ENCODE measurements at places on chromosomes 2 and 18.

- no peak for DNase-seq
- H3K36me3 ChIP-seq: peaks cover 18% of the 10 kb centered on the region
- H3K27me3 ChIP-seq: no peaks in the 10 kb centered on the region
- no peak overlapping the region for H3K4me3 ChIP-seq
Observed at GRCh38 chr2:233474308-233475160, 92.0 kb downstream of the USP40 start.

DNA sequence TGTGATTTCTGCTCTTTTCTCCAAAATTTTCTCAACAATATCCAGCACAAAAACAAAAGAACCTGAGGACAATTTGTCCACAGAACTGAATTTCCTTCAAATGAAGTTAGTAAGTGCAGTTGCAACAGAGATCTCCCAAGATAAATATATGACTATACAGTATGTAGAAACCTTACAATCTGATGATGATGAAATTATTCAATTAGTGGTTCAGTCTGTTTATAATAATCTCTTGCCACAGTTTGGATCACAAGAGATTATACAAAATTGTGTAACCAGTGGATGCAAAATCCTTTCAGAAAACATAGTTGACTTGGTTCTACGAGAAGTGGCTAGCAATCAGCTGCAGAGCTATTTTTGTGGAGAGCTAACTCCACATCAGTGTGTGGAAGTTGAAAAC is 68.7 kb downstream of the FSIP2 start:
- H3K36me3 ChIP-seq: no peaks in the 10 kb centered on the region
- H3K27me3 ChIP-seq: no peaks in the 10 kb centered on the region
- H3K4me3 ChIP-seq: no peak overlapping the region

- no peak overlapping the region for H3K4me3 ChIP-seq
- no peaks in the 10 kb centered on the region for H3K27me3 ChIP-seq
- peaks cover 47% of the 10 kb centered on the region for H3K36me3 ChIP-seq
- H3K27ac ChIP-seq: no peak overlapping the region
- DNase-seq: no peak
Observed at GRCh38 chr2:96824079-96824870, 8.2 kb downstream of the CNNM3 start.

DNA sequence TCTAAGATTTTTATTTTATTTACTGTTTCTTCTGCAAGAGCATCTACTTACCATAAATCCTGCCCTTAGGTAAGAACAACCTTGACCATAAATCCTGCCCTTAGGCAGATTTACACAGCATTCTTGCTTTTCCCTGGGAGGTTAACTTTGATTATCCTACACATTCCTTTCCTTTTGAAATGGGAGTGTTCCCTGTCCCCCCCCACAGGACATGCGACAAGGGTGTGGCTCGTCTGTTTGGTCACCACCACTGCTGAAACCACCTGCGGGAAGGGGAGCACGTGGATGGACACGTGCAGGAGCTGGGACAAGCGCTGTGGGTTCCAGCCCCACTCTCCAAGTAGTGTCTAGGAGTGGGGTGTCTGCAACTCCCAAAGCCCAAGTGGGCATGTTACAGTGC is 239.3 kb upstream of the SP5 start:
- H3K27ac ChIP-seq: no peak overlapping the region
- no peak for DNase-seq
- no peaks in the 10 kb centered on the region for H3K36me3 ChIP-seq

DNA sequence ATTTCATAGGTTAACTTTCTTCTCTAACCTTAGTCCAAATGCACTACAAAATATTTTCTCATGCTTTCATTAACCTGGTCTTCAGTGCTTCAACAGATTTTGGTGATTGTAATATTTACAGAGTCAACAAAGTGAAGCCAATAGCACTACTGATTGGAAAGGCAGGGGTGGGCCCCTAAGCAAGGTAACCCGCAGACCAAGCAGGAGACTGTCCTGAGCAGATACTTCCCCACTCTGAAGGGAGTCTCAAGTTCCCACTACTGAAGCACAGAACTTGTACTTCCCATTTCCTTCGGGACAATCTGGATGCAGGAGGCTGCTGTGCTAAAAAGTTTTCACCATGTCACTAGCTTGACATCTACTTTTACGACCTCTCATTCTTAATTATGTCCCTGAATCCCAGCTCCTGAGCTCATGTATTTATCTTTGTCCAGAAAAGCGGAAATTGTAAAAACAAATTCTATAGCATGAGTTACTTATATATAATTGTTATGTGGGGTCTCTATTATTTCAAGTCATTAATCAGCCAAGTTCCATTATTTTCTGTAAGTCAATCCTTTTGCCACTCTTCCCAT is 311.6 kb upstream of the REV1 start:
- H3K27ac ChIP-seq: no peak overlapping the region
- no peak overlapping the region for H3K4me3 ChIP-seq
- H3K36me3 ChIP-seq: no peaks in the 10 kb centered on the region
- DNase-seq: no peak
- peaks cover 15% of the 10 kb centered on the region for H3K27me3 ChIP-seq

DNA sequence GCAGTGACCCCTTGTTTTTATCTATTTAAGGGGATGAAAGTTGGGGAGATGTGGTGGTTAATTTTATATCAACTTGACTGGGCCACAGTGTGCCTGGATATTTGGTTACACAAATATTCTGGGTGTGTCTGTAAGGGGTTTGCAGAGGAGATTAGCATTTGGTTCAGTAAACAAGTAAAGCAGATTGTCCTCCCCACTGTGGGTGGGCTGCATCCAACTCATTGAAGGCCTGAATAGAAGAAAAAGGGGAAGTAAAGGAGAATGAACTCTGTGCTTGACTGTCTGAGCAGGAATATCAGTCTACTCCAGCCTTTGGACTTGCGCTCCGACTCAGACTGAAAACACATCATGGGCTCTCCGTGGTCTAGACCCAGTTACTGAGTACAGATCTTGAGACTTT is 80.9 kb downstream of the GCA start:
- no peak overlapping the region for H3K27ac ChIP-seq
- no peaks in the 10 kb centered on the region for H3K27me3 ChIP-seq
- H3K4me3 ChIP-seq: no peak overlapping the region
- H3K4me1 ChIP-seq: no peaks in the 10 kb centered on the region

DNA sequence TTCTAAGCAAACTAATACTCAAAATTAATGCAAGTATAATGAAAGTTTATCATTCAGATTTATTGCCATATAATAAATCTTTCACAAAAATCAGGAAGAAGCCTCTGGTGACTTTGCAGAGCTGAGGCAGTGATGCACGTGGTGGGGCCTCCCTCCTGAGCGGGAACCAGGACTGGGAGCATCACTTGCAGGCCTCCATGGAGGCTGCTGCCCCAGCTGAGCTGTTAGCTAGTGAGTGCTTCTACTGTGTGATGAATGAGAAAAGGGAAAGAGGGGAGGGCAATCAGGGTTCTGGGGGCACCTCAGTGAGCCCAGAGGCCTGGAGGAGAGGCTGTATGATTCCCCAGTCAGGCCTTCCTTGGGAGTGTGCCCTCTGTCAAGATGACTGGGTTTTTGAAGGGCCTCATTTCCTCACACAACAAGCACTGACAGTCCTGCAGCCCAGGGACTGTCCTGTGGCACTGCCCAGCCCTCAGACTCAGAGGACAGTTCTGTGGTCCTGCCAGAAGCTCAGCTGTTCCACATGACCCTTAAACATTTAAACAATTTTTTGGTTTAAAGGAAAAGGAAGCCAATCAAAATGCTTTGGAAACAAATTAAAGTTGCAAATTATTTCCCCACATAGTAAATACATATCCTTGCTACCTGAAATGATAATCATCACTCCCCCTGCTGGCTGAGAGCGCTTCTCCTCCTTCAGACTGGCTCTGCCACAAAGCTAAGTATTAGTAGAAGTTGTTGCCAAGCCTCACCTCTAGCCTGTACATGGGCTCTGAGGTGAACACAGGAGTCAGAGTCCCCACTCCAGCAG is 90.9 kb upstream of the SMAD7 start:
- H3K27ac ChIP-seq: no peak overlapping the region
- peak; percentile 41 for DNase-seq

GRCh38 chr2:54577944-54578647 is 122.0 kb downstream of the SPTBN1 start:
- H3K27ac ChIP-seq: peak overlapping the region; percentile 81
- H3K4me3 ChIP-seq: peak overlapping the region; percentile 27
- peaks cover 61% of the 10 kb centered on the region for H3K4me1 ChIP-seq

GRCh38 chr2:236668531-236668969 is 98.9 kb downstream of the ACKR3 start:
- H3K4me3 ChIP-seq: no peak overlapping the region
- no peaks in the 10 kb centered on the region for H3K4me1 ChIP-seq
- no peak overlapping the region for H3K27ac ChIP-seq
- H3K36me3 ChIP-seq: peaks cover 3% of the 10 kb centered on the region

GRCh38 chr2:134438371-134438770 is 184.5 kb downstream of the MGAT5 start:
- DNase-seq: no peak
- H3K4me1 ChIP-seq: peaks cover 3% of the 10 kb centered on the region
- peaks cover 36% of the 10 kb centered on the region for H3K36me3 ChIP-seq
- H3K4me3 ChIP-seq: no peak overlapping the region

DNA sequence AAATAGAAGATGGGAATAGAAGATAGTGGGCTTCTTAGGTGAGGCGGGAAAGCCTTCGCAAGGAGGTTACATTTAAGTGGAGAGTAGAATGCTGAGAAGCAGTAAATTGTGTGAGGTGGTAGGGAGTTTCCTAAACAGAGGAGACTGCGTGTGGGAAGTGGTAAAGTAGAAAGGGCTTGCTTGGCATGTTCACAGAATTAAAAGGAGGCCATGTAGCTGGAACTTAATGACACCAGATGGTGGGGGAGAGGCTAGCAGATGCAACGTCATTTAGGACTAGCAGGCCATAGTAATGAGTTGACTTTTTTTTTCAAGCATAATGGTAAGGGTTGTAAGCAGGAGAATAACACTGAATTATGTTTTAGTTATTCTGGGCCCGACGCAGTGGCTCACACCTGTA is 13.0 kb upstream of the RTN4 start:
- H3K4me3 ChIP-seq: no peak overlapping the region
- no peaks in the 10 kb centered on the region for H3K36me3 ChIP-seq
- no peak overlapping the region for H3K27ac ChIP-seq
- no peak for DNase-seq
- no peaks in the 10 kb centered on the region for H3K4me1 ChIP-seq

- DNase-seq: no peak
- H3K27me3 ChIP-seq: peaks cover 21% of the 10 kb centered on the region
- H3K36me3 ChIP-seq: no peaks in the 10 kb centered on the region
Observed at GRCh38 chr18:57981308-57982028, 62.6 kb upstream of the NEDD4L start.

- H3K36me3 ChIP-seq: peaks cover 61% of the 10 kb centered on the region
- DNase-seq: no peak
- H3K27me3 ChIP-seq: no peaks in the 10 kb centered on the region
- no peak overlapping the region for H3K27ac ChIP-seq
- no peak overlapping the region for H3K4me3 ChIP-seq
- H3K4me1 ChIP-seq: peaks cover 14% of the 10 kb centered on the region
Observed at GRCh38 chr2:85844486-85844885, 44.3 kb downstream of the ST3GAL5 start.

- H3K27ac ChIP-seq: no peak overlapping the region
- H3K4me3 ChIP-seq: no peak overlapping the region
- no peaks in the 10 kb centered on the region for H3K27me3 ChIP-seq
- H3K4me1 ChIP-seq: no peaks in the 10 kb centered on the region
Observed at GRCh38 chr2:226256709-226257376, 542.8 kb downstream of the IRS1 start.

- H3K27ac ChIP-seq: no peak overlapping the region
- no peaks in the 10 kb centered on the region for H3K4me1 ChIP-seq
Observed at GRCh38 chr2:66555501-66556324, 120.8 kb downstream of the MEIS1 start.
